ENCODE measurements at places on chromosomes 7 and 10.
A peak's percentile ranks its signal among the peaks of the same experiment; 100 is the strongest.

GRCh38 chr10:25280076-25280475 lies 105.3 kb downstream of the GPR158 start:
- no peak for DNase-seq

GRCh38 chr7:37065779-37066271 lies 341.5 kb upstream of the AOAH start:
- DNase-seq: no peak

DNA sequence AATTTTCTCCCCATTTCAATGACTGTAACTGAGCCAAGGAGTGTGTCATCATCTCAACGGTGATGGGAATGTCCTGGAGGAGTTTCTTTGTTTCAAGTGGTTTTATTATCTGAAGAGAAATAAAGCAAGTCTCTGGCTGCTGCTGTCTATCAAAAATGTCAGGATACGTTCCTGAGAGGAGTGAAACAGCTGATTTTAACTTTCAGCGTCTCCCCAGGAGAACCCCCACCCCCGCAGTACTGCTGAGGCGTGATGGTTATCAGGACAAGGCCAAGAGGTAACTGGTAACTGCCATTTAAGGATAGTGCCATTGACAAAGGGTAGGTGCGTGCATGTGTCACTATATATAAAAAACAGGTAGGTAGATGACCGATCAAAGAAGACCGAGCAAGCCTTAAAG lies 70.3 kb upstream of the LRGUK start:
- DNase-seq: no peak

DNA sequence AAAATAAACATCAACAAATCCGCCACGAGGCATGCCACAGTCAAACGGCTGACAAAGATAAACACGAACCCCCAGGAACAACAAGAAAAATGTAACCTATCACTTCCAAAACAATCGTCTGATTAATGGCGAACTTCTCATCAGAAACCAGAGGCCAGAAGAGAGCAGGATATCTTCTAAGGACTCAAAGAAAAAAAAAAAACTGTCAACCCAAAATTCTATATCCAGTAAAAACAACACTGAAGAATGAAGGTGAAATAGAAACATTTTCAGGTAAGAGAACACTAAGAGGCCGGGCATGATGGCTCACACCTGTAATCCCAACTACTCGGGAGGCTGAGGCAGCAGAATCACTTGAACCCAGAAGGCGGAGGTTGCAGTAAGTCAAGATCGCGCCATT lies 54.3 kb downstream of the SLC29A4 start:
- no peak for DNase-seq

GRCh38 chr10:11049806-11050205 lies 32.1 kb downstream of the CELF2 start:
- no peak for DNase-seq

GRCh38 chr10:35130663-35131062 lies 4.0 kb downstream of the CREM start:
- no peak for DNase-seq

DNA sequence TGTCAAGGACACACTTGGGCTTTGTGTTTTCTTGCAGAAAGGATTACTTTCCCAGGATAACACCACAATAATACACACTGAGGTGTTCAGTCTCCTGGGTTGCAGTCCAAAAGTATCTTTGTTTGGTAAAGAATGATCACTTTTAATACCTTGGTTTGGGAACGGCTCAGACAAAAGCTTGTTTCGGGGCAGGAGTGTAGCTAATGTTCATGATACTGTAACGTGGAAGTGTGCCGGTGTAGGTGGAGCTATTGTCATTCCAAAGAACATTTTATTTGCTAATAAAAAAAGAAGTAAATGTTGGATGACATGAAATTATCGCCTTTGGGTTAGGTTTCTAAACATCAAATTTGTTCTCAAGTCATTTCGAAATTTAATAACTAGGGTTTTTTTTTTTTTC lies 1.2 kb downstream of the EIF4H start:
- DNase-seq: no peak

DNA sequence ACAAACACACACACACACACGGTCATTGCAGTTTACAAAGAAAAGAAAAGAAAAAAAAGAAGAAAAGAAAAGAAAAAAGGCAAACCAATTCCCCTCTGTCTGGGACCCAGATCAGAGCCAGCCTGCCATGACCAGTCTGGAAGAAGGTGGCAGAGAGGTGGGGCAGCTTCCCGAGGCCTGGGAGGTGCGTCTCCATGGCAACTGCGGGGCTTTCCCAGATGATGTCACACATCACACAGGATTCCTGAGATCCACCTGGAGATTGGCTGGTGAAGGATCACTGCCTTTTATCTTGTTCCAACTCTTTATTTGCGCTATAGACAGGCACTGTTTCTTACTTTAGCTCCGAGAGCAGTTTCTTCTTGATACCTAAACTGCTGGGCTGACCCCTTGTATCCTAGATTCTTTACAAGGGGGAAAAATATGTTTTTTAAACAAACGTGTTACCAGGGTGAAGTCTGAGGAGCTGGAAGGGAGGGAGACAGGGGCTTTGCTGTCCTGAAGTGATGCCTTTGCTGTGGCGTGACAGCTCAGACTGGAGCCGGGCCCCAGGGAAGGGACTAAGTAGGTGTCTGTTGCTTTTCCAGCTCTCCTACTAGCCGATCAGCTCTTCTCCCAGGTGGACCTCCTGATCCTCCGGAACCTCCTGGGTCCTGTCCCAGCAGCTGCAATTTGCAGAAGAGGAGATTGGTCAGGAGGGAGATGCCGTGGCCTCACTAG lies 298.5 kb downstream of the KLF6 start:
- peak; percentile 60 for DNase-seq

GRCh38 chr7:40698214-40698920 lies 563.6 kb downstream of the SUGCT start:
- no peak for DNase-seq

DNA sequence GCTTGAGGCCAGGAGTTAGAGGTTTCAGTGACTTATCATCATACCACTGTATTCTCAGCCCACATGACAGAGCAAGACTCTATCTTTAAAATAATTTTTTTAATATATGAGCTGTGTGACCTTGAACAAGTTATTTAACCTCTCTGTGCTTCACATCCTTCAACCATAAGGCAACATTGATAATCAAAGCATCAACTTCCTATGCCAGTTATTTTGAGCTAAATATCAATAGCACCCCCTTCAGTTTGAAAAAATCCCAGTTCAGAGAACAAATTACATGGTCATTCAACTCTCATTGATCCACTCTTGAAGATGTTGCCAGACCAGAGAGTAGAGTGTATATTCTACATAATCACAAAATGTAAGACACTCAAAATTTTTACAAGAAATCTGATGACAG lies 53.0 kb downstream of the ASNS start:
- no peak for DNase-seq

GRCh38 chr10:52756966-52757365 lies 15.6 kb downstream of the MBL2 start:
- no peak for DNase-seq

GRCh38 chr10:110214371-110214826 lies 7.0 kb downstream of the MXI1 start:
- no peak for DNase-seq

- peak; percentile 16 for DNase-seq
These were observed 919 bp downstream of the PLA2G12B start for GRCh38 chr10:72953687-72954086.

GRCh38 chr10:89086801-89087521 lies 96.4 kb downstream of the FAS start:
- no peak for DNase-seq

GRCh38 chr10:31930023-31930751 lies 1.6 kb upstream of the ARHGAP12 start:
- DNase-seq: no peak

- no peak for DNase-seq
These were observed 8.8 kb downstream of the SLC4A2 start for GRCh38 chr7:151068069-151068773.

- DNase-seq: no peak
These were observed 38.3 kb downstream of the WBP1L start for GRCh38 chr10:102781921-102782557.

DNA sequence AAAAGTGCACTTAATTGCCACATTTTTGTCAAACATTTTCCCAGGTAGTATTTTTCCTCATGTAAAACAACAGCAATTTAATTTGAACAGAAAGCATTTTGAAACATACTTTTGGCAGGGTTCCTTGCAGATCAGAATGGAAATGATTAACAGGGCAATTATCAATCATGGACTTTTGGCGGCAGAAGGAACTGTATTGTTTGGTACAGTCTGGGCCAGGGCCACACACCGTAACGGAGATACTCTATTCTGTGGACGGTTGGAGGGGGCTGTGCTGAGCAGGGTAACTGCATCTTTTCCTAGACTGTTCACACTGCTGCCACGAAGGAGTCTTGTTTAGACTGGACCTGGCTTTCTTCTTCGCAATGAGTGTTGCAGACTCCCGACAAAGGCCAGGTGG lies 62.3 kb downstream of the EGFR start:
- DNase-seq: no peak

All from retina (tissue), 1 donor.